ENCODE measurements at places on chromosomes 13 and 19.

DNA sequence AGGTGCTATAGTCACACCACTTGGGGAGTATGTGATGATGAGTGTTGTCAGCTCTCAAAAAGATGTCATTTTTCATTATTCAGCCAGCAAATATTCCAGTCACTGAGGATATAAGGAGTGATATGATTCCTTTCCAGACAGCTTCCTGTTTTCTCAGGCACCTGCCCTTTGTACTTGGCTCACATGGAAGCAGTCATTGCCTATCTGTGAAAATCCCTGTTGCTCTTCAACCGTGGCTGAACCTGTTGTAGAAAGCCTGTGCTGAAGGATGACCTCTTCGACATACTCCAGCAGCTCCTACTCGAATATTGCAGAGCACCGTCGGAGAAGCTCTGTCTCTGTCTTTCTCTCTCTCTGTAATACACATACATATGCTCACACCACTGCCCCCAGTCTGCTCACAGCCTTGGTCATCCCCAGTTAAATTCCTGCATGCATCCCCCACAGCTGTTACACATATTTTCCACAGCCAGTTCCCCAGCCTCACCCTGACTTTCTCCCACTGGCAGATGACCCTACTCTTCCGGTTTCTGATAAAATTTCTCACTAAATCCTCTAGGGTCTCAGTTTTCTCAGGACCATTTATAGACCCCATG, 204.2 kb upstream of the ARGLU1 start:
- no peak for DNase-seq

DNA sequence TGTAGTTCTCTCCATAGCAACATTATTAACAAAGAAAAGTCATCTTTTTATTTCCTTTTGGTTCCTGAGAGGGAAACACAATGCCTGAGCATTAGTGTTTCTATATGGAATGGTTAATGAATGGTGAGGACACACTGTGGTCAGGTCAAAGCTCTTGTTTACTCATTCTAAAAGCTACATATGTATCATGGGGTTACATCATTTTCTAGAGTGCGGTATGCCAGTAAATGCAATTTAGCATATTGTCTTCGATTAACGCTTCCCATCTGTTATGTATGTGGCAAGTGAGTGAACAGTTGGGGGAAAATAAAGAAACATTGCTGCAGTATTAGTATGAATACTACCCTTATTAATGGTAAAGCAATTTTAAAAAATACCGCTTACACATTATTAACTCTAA, 1152.2 kb upstream of the SPRY2 start:
- no peak for DNase-seq

DNA sequence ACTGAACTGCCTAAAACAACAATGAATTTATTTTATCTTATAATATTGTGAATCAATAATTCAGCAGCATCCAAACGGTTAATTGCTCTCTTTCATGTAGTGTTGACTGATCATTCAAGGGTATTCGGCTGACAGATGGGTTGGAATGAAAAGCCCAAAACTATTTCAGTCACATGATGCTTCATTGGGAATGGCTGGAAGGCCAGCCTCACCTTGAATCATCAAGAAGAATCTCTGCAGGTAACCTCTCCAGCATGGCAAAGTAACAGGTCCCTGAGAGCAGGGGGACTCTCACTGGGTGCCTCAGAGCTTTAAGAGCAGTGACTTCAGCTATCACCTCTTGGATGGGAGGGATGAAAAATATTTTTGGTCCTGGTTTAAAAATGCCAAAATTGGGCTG, 1395.7 kb downstream of the OLFM4 start:
- no peak for DNase-seq

GRCh38 chr19:42023121-42023942, 29.3 kb upstream of the ATP1A3 start:
- no peak for DNase-seq

All from T-helper 22 cell (primary cell).